Foreskin keratinocyte (primary cell): ENCODE measurements at places on chromosomes 3 and 15. TPM values are rescaled to one million over a fixed set of nuclear protein-coding genes. Genes with fewer than 3 reads are reported as not detected.

DNA sequence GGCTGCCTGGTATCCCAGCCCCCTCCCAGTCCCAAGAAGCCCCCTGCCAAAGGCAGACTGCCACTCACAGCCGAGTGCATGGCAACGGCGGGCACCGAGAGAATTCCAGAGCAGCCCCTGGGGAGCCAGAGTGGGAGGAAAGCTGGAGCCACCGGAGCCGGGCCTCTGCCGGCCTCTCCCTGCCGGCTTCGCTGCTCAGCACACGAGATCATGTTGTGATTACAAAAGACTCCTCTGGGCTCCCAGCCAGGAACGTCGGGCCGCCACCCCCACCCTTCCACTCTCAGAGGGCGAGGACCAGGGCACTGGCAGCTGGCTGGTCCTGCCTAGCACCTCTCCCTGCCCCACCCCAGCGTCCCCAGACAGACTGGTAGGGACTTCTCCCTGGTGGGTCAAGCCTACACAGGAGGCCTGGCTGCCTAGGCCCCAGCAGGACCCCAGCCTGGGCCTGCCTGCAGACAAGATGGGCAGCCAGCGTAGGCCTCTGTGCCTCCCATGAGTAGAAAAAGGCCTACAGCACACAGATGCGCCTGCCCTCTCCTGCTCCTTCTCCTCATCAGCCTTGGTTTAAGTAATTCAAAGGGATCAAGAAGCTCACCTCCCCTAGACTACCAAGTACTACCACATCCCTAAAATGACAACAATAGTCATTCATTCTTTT lies at the start of gene CCDC9B:
Gene CCDC9B (minus strand): TSS at position 200 of the 661 bp plus-strand sequence. CDS start 120 bp downstream, at position 80.
- DNase-seq = peak; percentile 68

The AGBL1 gene
- not detected in 2 replicates for total RNA-seq

DNA sequence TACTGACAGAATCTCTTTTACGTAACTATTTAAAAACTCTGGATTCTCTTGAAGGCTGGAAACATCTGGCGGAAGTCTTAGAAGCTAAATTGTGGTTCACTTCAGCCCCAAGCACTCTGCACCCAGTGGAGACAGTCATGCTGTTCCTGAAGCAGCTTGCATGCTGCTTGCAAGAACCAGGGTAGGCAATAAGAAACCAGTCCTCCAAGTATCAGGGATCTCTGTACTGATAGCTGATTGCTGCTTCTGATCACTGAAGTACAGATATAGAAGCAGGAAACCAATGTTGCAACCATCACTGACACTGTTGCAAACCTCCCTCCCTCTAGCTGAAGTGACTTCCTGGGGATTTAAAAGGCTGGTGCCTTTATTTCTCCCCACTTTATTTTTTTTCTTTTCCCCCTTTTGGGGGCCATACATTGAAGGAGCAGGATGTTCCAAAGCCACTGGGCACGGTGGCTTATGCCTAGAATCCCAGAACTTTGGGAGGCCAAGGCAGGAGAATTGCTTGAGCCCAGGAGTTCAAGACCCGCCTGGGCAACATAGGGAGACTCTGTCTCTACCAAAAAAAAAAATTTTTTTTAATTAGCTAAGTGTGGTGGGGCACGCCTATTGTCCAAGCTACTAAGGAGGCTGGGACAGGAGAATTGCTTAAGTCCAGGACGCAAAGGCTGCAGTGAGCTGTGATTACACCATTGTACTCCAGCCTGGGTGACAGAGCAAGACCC lies 15.3 kb downstream of the SPCS1 start:
- DNase-seq = no peak

- no peak for DNase-seq
Observed at GRCh38 chr15:80618685-80619400, 76.3 kb upstream of the ABHD17C start.

The CCR5 gene
- total RNA-seq = not detected in 2 replicates

- no peak for DNase-seq
Observed at GRCh38 chr15:31392761-31393401, 66.2 kb downstream of the KLF13 start.

GRCh38 chr3:112333381-112334317 lies 693 bp downstream of the CD200 start:
- DNase-seq = no peak

The NR2E3 gene
- 0.28 and 0.65 TPM in 2 replicates for total RNA-seq

- no peak for DNase-seq
Observed at GRCh38 chr3:194312186-194312742, 38.9 kb downstream of the CPN2 start.

The KY gene
- not detected in 2 replicates for total RNA-seq

GRCh38 chr15:76293361-76293760 lies 17.9 kb downstream of the ETFA start:
- DNase-seq = peak; percentile 33

DNA sequence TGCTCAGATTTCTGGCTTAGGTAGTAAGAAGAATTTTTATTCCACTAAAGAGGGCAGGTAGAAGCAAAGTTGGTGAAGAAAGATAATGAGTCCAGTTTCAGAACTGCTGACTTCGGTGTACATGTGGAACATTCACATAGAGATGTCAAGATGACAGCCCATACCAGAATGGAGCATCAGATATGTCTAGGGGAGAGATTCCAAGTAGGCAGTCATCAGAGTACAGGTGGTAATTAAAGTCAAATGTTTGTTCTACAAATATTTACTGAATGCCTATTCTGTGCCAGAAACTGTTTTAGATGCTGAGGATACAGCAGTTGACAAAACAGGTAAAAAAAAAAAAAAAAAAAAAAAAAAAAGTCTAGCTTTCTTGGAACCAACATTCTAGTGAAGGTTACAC lies 81.9 kb downstream of the FGF12 start:
- no peak for DNase-seq

DNA sequence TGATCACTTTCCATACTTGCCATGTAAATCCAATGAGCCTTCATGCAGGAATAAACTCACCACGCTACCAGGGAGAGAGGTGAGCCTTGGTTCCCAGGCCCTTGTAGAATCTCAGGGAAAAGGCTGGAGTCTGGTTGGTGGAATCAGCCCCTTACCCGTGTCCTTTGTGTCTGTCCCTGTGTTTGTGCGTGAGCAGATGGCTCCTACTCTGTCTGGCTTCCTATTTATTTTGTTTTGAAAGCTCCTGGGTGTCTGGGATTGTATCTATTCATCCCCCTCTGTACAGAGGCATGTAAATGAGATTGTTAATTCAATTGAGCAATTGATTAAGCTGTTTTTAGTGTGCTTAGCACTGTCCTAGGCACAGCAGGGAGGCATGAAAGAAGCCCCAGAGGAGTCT lies 278.1 kb downstream of the THSD4 start:
- no peak for DNase-seq

The ATP8B4 gene
- total RNA-seq = not detected in 2 replicates

- no peak for DNase-seq
Observed at GRCh38 chr3:39751286-39751685, 58.1 kb upstream of the MYRIP start.

The UBAP1L gene
- total RNA-seq = 0.49 and 0.88 TPM in 2 replicates

DNA sequence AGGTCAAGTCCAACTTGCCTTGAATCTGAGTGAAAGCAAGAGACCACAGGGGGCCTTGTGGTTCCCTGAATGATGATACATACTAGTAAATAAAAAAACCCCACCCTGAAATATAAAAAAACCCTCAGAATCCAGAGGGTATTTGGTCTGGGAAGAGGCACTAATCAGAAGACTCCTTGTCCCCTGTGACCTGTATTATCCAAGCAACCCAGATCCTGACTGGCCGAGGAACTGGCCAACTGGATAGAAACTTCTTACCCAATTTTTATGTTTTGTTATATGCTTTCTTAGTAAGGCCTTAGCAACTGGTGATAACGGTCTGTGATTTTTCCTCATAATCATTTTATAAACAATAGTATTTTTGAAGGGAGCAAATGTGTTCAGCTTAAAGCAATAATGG lies 17.5 kb downstream of the ABI3BP start:
- no peak for DNase-seq
